ENCODE measurements at places on chromosomes 3 and 15. TPM values are rescaled to one million over a fixed set of nuclear protein-coding genes. Genes with fewer than 3 reads are reported as not detected.
A peak's percentile ranks its signal among the peaks of the same experiment; 100 is the strongest.

AMOTL2 gene
- 44.8 TPM for total RNA-seq

TM4SF18 gene
- 1.8 TPM for total RNA-seq

PRR20G gene
- not detected for total RNA-seq

H1-8 gene
- total RNA-seq: not detected

ZNF770 gene
- 6.7 TPM for total RNA-seq

KLHL18 gene
- total RNA-seq: 10.6 TPM

GPR87 gene
- not detected for total RNA-seq

FOXL2NB gene
- not detected for total RNA-seq

CHRNA5 gene
- not detected for total RNA-seq

LRRC3B gene
- total RNA-seq: not detected

ESYT3 gene
- not detected for total RNA-seq

P3H2 gene
- 14.5 TPM for total RNA-seq

NPAP1 gene
- total RNA-seq: 0.18 TPM

CCDC39 gene
- total RNA-seq: not detected

GOLGA6L4 gene
- 4.4 TPM for total RNA-seq

FBLN2 gene
- total RNA-seq: 15.8 TPM

GRCh38 chr15:28021281-28022039, 77.7 kb downstream of the OCA2 start:
- no peak for DNase-seq

- DNase-seq: peak; percentile 42
These were observed 1.2 kb downstream of the OSBPL11 start for GRCh38 chr3:125594125-125594524.

DNA sequence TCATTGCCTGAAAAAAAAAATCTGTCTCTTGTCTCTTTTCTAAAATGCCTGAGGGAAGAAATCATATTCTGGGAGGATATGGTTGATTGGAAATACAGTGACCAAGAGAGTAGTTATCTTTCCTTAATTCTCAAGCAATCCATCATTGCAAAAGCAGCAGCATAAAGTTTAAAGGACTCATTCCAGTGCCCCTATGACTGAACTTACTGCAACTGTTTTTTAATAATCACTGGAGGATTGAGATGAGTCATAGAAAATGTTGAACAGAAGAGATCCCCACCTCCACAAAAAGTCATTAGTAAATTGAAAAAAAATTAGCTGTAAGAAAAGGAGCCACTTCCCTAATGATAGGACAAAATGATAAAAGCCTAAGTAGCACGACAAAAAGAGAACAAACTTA, 121.5 kb downstream of the SLC9A9 start:
- no peak for DNase-seq

GRCh38 chr3:194974468-194975135, 288.9 kb downstream of the FAM43A start:
- no peak for DNase-seq

DNA sequence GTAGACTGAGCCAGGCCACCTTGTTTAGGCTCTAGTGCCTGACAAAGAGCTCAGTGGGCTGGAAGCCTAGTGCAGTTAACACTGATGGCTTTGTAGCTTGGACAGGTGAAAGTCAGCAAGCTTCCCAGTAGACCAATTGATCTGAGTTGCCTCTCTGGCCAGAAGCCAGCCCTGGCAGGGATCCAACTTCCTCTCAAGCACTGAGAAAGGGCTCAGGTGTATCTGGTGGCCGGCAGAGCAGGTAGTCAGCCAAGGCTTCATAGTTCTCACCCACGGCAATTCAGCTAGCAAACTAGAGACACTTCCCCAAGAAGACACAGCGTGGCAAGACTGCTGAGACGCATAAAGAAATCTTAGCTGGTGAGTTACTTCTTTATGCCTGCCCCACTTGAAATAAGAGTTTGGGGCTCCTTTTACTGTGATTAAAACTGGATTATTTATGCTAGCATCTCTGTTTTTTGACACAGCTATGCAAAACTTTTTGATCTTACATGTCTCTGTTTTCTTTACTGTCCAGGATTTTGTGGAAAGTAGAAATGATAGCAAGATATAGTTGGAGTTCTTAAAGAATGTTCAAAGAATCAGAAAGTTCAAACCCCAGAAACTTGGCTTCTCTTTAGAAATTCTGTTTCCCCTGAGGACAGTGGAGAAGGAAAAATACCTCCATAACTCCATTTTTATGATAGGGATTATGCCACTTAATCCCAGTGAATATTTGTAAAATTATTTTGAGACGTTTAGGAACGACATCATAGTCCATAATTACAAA, 8.4 kb upstream of the CA12 start:
- DNase-seq: peak; percentile 96

- no peak for DNase-seq
These were observed 43.4 kb downstream of the PXYLP1 start for GRCh38 chr3:141275032-141275422.

- DNase-seq: no peak
These were observed 234.4 kb downstream of the BBX start for GRCh38 chr3:107757140-107757539.

GRCh38 chr3:150149651-150150051, 179.0 kb upstream of the PFN2 start:
- peak; percentile 53 for DNase-seq

DNA sequence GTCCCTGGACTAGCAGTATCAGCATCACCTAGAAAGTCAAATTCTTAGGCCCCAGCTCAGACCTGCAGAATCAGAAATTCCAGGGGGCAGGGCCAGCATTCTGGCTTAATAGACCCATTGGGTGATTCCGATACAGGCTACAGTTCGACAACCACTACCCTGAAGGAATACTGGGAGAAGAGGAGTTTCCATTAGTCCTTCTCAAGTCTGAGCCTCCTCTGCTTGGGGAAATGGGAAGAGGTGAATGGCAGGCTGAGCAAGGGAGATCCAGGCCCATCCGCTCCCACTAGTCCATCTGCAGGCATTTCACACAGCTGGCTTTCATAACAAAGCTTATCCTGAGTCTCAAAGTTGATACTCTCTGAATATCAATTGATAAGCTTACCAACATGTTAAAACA, 69.1 kb downstream of the MECOM start:
- DNase-seq: no peak

DNA sequence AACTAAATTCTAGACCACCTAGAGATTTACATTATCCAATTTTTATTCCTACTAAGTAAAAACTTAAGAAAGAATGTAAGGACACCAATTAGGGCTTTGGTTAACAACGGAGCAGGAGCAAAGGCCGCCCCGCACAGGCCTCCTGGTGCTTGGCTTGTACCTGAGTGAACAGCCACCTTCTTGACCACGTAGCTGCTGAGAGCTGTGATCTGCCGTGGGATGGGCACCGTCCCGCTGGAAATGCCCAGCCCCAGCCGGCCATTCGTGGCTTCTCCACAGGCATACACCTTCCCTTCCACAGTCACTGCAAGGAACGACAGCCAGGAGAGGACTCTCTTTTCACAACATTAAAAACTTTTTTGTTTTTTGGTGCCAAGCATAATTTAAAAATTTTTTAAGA, 79.6 kb upstream of the OCA2 start:
- DNase-seq: no peak

DNA sequence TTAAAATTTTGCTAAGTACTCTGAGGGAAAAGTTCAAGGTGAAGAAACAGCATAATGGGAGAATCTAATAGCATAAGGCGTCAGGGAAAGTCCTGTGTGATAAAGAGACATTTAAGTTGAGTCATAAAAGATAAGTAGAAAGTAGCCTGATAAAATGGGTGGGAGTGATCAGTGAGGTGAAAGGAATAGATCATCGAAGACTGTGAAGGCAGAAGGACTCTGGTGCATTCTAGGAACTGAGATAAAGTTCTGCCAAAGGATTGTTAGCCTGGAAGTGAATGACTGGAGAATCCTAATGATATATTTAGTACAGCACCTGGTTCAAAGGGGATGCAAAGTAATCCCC, 149.9 kb downstream of the CFAP20DC start:
- DNase-seq: no peak

DNA sequence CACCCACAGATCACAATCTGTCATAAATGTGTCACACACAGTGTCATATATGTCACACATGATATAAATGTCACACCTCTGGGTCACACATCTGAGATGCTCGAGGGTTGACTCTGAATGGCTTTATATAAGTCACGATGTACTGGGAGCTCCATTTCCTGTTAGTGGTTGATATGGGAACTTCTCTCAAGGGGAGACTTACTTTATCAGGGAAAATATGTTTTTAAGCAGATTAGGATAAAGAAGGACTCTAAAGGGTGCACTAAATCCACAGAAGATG, 83.9 kb upstream of the MEF2A start:
- no peak for DNase-seq

- DNase-seq: no peak
These were observed 5.8 kb downstream of the EOMES start for GRCh38 chr3:27716309-27716708.

DNA sequence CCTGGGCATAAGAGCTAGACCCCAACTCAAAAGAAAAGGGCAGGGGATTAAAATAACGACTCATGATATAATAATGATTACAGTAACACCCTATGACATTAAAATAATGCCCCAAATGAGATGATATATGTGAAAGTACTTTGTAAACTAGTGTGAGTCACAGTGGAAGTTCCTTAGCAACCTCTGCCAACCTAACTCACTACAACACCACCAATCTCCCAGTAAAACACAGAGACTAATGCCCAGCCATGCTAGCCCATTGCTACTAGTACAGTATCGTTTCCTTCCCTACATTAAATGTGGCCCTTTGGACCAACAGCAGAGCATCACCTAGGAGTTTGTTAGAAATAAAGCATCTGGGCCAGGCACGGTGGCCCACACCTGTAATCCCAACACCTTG, 11.2 kb upstream of the ADAMTS7 start:
- no peak for DNase-seq

GRCh38 chr3:50342813-50343633, 2.4 kb upstream of the RASSF1 start:
- no peak for DNase-seq

GRCh38 chr3:192435241-192435640, 292.1 kb downstream of the FGF12 start:
- DNase-seq: no peak

DNA sequence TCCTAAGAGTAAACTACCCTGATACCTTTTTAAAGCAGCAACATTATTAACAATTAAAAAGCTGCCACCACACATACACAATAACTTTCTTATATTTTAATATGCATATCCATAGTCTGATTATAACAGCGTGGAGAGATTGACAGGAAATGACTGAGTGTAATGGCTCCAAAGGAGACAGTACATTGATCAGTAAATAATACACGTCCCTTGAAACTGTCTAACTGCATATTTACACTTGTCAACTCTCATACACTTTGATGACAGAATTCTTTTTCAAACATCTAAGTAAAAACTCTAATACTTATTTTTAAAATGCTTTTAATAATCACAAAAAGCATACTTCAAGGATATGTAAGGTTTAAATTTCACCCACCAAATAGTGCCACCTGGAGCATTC, 99.5 kb downstream of the FOXP1 start:
- no peak for DNase-seq

DNA sequence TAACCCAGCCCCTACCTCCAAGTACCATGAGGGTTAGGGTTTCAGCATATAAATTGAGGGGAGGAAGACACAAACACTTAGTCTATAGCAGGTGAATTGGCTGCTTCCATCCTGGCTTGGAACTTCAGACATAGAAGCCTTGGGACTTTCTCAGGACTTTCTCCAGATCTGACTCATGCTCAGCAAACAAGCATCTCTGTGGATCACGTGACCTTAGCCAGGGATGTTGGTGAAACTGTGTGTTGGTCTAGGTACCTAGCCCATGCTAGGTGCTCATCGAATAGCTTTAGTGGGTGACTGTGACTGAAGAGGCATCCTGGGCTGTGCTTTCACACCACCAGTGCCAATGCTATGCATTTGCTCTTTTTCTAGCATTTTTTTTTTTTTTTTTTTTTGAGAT, 58.9 kb downstream of the CD47 start:
- no peak for DNase-seq

DNA sequence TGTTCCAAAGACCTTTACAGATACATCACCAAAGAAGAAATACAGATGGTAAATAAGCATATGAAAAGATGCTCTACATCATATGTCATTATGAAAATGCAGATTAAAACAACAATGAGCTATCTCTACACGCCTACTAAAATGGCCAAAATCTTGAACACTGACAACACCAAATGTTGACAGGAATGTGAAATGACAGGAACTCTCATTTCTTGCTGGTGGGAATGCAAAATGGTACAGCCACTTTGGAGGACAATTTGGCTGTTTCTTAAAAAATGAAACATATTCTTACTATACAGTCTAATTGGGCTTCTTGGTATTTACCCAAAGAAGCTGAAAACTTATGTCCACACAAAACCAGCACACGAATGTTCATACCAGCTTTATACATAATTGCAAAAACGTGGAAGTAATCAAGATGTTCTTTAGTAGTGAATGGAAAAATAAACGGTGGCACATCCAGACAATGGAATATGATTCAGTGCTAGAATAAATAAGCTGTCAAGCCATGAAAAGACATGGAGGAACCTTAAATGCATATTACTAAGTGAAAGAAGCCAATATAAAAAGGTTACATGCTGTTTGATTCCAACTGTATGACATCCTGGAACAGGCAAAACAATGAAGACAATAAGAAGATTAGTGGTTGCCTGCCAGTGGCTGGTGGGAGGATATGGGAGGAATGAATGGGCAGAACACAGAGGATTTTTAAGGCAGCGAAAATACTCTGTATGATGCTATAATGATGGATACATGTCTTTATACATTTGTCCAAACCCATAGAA, 81.3 kb upstream of the NEDD4 start:
- no peak for DNase-seq

DNA sequence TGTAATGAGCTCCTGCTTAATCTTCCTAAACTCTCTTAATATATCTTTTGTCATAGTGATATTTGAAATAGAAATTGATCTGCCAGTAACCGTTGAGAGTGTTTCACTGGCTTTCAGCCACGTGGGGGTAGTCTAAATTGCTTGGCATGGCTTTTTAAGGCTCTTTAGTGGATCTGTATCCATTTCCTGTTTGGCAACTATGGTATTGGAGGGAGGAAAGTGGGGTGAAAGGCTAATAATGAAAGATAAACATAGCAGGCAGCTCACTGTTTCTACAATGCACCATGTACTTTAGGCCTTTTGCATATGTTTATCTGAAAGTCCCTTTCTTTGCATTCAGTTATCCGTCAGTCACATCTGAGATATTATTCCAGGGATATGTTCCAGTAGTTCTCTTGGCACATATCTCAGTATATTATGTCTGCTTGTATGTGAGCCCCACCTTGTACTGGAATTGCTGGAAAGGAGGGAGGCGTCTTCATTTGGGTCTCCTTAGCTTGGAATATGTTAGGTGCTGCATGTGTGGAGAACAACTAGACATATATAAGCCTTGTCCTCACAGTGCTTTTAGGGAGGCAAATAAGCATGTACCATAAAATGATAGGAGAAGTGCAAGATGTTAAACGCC, 10.8 kb downstream of the TOPAZ1 start:
- DNase-seq: peak; percentile 81

DNA sequence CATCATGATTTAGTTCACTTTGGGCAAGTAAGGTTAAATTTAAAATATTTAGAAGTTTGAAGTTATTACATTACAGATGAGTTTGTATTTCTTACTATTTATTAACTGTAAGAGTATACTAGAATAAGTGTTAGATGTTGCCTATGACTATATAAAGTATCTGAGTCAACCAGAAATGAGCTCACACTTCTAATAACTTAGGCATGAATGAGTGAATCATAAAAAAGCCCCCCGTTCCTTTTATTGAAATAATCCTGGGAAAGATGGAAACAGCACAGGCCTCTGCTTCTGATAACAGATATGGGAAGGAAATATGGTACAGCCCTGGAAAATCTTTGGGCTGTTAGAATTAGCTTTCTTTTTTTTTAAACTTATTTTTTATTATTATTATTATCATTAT, 66.6 kb upstream of the TGFBR2 start:
- DNase-seq: no peak

GRCh38 chr15:81653259-81653658, 279.2 kb upstream of the TMC3 start:
- DNase-seq: no peak

- peak; percentile 66 for DNase-seq
These were observed 26.2 kb downstream of the FAM43A start for GRCh38 chr3:194711913-194712312.
